ENCODE measurements at places on chromosomes 6 and 20.

DNA sequence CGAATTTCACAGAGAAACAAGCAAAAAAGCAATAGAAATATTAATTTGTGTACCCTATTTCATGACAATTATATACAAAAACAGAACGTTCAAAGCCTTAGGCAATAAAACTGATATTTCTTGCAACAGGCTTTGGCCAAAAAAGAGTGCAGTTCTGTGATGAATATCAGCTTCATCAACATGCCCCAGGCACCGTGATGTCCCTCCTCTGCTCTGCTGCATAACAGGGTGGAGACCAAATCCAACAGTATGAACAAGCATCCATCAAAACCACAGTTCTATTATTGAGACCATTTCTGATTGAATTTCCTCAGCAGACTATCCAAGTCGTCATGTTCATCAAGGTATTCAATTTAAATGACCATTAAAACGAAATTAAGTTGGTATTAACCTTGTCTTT, 722.6 kb upstream of the NRSN1 start:
- no peak for ATAC-seq

- ATAC-seq: no peak
Observed at GRCh38 chr6:31579119-31579505, 3.1 kb downstream of the LTB start.

- no peak for ATAC-seq
Observed at GRCh38 chr6:1018041-1018440, 293.9 kb upstream of the FOXQ1 start.

- no peak for ATAC-seq
Observed at GRCh38 chr6:141744194-141744925, 388.4 kb upstream of the GJE1 start.

Measured in gastroesophageal sphincter (tissue), 4 donors.